Heart right ventricle (tissue), 16 donors: ENCODE measurements at places on chromosomes 12 and 14. TPM values are rescaled to one million over a fixed set of nuclear protein-coding genes. Genes with fewer than 3 reads are reported as not detected.

SLC5A8 gene
- total RNA-seq, result not detected

A2ML1 gene
- total RNA-seq, result not detected

SDSL gene
- total RNA-seq, result 7.7 TPM

RHEBL1 gene
- 1.6 TPM for total RNA-seq

ACSM4 gene
- not detected for total RNA-seq

SLC7A7 gene
- 7.9 TPM for total RNA-seq

CACNA2D4 gene
- 0.42 TPM for total RNA-seq

SMAGP gene
- total RNA-seq, result 4.6 TPM

NXPH4 gene
- total RNA-seq, result 0.47 TPM

ALX1 gene
- not detected for total RNA-seq

MANSC4 gene
- not detected for total RNA-seq

TAS2R46 gene
- total RNA-seq, result 0.32 TPM

OR6C2 gene
- not detected for total RNA-seq

YARS2 gene
- total RNA-seq, result 11.7 TPM

SPIC gene
- 0.88 TPM for total RNA-seq

DLGAP5 gene
- not detected for total RNA-seq

STAB2 gene
- 0.49 TPM for total RNA-seq

CAPZA3 gene
- not detected for total RNA-seq

TGM1 gene
- total RNA-seq, result 0.59 TPM

SSPN gene
- 102 TPM for total RNA-seq

SLC8A3 gene
- total RNA-seq, result not detected

SRSF5 gene
- 165 TPM for total RNA-seq

SOCS4 gene
- 13.2 TPM for total RNA-seq

MSRB3 gene
- total RNA-seq, result 112 TPM

FLVCR2 gene
- total RNA-seq, result 1.7 TPM

IRAK3 gene
- 6.5 TPM for total RNA-seq

DCP1B gene
- 2.1 TPM for total RNA-seq

C12orf50 gene
- 0.07 TPM for total RNA-seq

ADAMTS20 gene
- total RNA-seq, result not detected

JPH4 gene
- 0.20 TPM for total RNA-seq

SYCP3 gene
- not detected for total RNA-seq

C14orf119 gene
- total RNA-seq, result 26.8 TPM

SLC16A7 gene
- total RNA-seq, result 207 TPM

ERP27 gene
- 0.31 TPM for total RNA-seq

OR4E2 gene
- not detected for total RNA-seq

ARHGDIB gene
- total RNA-seq, result 37.2 TPM

KCNJ8 gene
- 108 TPM for total RNA-seq

DIO3 gene
- not detected for total RNA-seq

SYNDIG1L gene
- not detected for total RNA-seq

RD3L gene
- 25.5 TPM for total RNA-seq

SMIM41 gene
- not detected for total RNA-seq

ZNF219 gene
- 32.7 TPM for total RNA-seq

LPAR5 gene
- 5.1 TPM for total RNA-seq

SMCO2 gene
- total RNA-seq, result not detected

DACT1 gene
- 4.4 TPM for total RNA-seq

P2RX2 gene
- total RNA-seq, result not detected

SLCO1B3 gene
- total RNA-seq, result not detected

KRT6B gene
- not detected for total RNA-seq

RAB2B gene
- total RNA-seq, result 18.3 TPM

GDF3 gene
- total RNA-seq, result not detected

RGS6 gene
- total RNA-seq, result 26.0 TPM

OVCH1 gene
- total RNA-seq, result not detected

CRIP1 gene
- 49.7 TPM for total RNA-seq

CIROP gene
- not detected for total RNA-seq

MYF6 gene
- total RNA-seq, result not detected
